Jurkat, Clone E6-1 (cell line): ENCODE measurements at places on chromosomes 2 and 18.

GRCh38 chr2:165192729-165193128 lies 11.1 kb downstream of the SCN3A start:
- DNase-seq = no peak

DNA sequence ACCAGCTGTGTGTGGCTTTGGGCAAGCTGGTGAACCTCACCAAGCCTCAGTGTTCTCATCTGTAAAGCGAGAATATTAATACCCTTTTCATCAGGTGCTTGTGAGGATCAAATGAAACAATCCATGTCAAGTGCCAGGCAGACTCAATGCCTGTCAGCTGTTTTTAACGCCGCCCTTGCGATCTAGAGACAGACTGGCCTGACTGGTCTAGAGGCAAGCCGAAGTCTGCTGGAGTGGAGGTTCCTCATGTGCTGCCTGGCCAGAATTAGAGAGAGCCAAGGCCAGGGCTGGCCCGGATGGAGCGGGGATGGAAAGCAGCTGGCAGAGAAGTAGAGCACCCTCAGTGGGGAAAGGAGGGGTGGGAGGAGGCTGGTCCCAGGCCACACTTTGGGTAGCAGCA lies 74.5 kb upstream of the B3GNT7 start:
- no peak for DNase-seq

DNA sequence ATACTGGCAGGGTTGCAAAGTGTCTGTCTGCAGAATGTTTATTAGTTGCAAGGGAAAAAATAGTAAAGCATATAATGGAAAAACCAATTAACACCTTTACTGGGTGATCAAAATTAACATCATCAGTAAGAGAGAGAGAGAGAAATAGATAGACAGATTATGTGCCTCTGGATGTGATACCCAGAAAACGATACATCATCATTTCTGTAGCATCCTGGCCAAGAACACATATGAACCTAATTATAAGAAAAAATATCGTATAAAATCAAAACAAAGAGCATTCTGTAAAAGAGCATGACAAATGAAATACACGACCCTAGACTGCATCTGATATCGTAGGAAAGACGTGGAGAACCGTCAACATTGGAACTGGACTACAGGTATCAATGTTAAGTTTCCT lies 64.6 kb downstream of the SMC6 start:
- DNase-seq = no peak

DNA sequence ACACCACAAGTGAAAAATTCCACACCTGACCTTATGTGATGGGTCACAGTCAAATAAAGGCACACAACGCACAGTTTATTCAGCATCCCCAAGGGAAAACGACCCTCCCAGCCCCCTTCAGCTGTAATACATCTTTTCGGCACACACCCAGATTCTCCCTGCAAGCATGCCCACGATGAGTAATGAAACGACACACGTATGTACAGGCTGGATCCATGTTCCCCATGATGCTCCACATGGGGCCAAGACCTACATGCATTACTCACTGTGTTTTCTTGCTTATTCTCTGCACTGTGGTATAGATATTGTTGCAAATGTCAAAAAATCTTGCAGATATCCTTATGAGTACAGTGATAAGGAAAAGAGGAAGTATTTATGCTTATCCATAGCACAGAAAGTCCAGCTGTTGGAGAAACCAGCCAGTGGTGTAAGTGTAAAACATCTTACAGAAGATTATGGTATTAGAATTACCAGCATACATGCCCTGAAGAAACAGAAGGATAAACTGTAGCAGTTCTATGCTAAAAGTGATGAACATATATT lies 32.5 kb upstream of the SGPP2 start:
- no peak for DNase-seq

DNA sequence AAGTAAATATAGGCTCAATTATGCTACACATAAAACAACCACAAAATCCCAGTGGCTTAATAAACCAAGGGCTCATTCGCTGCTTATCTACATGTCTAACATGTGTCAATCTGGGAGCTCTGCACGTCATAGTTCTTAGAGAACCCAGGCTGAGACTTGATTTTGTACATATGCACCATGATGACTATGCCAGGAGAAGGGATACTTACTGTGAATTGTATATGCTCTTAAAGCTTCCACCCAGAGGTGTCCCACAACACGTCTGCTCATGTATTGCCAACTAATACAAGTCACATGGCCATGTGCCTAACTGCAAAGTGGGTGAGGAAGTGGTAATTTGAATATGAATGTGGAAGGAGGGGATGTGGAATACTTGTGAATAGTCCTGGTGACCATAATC lies 262.1 kb downstream of the CPS1 start:
- no peak for DNase-seq

DNA sequence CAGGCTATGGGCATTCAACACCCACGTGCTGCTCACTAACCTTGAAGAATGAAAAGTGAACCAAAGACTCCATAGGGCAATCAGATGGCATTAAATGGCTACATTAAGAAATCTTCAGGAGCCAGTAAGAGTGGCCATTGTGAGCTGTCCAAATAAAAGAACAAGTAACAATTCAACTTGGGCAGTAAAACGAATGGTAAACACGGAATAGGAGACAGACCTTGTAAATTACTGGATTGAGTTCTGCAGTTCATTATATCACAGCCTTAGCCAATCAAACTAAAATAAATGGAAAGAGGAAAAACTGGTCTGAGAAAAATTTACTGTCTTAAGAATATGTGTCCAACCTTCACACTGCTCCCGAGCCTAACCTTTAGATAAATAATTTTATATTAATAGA lies 306.5 kb upstream of the ZNF521 start:
- DNase-seq = no peak

DNA sequence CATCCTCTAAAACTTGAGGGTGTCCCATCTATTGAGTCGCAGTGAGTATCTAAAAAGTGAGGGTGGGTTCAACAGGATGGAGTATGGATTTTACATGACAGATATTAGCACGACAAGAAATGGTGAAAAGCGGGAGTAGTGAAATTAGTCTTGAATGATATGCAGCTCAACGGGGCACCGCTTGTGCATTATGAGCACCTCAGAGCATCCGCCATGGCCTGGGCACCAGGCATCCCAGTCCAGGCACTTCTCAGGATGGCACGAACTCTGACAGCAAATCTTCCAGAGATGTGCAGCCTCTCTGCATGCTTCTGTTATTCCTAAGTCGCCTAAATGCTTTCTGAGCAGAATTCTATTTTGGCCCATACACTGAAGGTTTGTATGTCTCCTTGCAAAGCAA lies 57.1 kb downstream of the ZNF516 start:
- no peak for DNase-seq

DNA sequence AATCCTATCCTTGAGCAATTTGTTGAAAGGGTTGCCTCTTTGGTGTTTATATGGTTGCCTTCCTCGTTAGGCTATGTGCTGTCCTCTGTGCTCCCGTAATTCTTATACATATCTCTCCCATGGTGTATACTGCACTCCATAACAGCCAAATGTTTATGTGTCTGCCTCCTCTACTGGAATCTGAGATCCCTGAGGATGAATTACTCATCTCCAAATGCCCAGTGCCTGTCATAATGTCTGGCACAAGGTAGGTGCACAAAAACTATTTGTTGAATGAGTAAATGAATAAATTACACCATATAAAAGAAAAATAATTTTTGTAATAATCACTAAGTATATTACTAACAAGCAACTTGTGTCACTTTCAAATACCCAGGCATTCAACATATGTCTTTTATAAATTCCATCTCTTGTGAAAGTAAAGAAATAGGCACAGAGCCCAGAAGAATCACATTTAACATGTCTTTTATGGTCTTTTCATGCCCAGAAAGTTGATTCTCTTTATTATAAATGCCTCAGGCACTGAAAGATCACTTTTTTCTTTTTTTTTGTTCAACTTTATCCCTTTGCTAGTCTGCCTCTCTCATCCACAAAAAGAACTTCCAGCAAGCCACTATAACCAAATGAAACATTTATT lies 164.9 kb downstream of the CCDC148 start:
- no peak for DNase-seq

DNA sequence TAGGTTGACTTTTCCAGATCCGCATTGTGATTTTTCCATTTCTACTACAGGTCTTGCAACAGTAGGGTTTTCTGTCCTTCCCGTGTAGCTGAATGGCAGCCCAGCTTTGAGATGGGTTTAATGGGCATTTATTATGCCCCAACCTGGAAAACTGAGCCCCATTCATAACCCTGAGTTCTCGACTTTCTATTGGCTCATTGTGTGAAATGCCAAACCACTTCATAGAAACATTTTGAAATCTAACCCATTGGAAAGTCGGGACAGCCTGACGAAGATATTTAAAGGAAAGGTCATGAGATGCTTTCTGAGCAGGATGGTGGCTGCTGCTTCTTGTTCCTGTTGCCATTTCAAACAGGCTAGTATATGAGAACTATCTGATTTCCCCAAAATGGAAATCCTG lies 203.5 kb downstream of the ZFP36L2 start:
- no peak for DNase-seq

DNA sequence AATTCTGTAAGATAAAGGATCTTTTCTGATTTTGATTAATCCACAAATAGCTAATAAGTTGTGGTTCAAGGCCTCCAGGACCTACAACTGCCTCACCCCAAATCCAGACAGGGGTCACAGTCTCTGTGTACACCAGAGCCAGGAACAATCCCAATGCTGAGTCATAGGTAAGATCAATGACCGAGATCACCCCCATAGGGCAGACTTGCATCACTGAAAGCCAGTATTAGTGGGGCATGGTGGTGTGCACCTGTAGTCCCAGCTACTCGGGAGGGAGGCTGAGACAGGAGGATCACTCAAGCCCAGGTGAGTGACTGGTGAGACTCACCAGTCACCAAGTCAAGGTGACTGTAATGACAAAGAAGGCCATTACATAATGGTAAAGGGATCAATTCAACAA lies 12.9 kb downstream of the PARD6G start:
- no peak for DNase-seq

DNA sequence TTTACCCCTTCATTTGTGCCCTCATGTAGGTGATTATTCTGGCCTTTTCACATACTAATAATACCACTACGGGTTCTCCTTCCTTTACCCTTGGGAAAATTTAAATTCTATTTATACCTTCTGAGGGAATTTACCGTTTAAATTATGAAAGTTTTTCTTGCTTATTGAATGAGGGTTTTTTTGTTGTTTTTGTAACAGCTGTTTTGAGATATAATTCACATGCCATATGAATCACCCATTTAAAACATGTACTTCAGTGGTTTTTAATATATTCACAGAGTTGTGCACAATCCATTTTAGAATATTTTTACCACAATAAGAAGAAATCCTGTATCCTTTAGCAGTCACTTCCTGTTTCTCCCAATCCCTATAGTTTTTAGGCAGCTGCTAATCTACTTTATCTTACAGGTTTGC lies 54.7 kb downstream of the EML4 start:
- no peak for DNase-seq

DNA sequence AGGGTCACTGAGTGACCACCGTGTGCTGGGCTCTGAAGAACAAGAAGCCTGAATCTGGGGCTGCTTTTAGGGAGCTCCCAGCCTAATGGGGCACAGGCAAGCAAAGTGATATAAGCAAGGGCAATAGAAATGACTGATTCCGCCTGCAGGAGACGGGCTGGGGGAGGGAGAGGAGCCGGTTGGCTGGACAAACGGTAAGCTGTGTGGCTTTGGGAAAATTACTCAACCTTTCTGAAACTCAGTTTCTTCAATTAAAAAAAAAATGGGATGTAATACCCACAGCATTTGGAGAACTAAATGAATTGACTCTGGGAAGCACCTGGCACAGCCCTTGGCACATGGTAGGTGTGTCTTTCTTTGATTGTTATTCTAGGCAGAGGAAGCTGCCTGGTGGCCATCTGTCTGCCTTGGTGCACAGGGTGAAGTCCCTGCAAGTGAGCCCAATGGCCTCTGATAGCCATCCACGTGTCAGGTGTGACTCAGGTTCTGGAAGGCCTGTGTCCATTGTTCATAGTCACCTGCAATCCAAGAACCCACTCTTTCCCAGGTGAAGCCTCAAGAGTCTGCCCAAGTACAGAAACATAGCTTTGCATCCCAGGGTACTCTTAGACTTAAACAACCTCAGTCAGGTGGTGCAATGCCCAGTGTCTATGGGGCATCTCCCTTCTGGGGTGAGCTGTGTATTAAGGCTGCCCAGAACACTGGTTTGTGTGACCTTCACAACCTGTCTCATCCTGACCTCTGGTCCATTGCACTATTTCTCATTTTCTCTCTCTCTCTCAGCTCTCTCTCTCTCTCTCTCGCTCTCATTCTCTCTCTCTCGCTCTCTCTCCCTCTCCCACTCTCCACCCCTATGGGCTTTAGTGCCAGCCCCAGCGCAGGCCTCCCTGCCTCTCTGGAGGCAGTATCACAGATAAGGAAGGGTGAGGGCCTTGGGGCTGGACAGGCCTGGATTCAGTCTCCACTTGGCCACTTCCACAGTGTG lies 30.0 kb upstream of the NTSR2 start:
- DNase-seq = no peak

- DNase-seq = no peak
Measured at GRCh38 chr2:45965871-45966498, 314.5 kb downstream of the PRKCE start.

DNA sequence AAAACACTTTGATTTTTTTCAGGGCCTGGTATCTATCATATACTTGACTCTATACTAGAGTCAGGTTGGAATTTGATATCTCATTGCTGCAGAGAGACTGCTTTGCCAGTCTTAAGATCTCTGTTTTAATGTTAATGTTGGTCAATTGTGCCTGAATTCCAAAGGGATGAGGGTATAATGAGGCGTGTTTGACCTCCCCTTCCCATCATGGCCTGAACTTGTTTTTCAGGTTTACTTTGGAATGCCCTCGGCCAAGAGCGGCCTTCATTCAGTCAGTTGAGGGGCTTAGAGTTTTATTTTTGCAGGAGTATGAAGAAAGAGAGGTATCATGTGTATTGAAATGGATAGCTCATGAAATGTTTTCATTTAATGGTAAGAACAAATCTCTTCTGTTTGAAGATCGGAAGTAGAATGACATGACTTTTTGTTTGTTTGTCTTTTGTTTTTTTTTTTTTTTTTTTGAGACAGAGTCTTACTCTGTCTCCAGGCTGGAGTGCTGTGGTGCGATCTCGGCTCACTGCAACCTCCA lies 119.0 kb downstream of the KIAA1328 start:
- no peak for DNase-seq

- DNase-seq = no peak
Measured at GRCh38 chr18:26322890-26323653, 96.8 kb downstream of the TAF4B start.

DNA sequence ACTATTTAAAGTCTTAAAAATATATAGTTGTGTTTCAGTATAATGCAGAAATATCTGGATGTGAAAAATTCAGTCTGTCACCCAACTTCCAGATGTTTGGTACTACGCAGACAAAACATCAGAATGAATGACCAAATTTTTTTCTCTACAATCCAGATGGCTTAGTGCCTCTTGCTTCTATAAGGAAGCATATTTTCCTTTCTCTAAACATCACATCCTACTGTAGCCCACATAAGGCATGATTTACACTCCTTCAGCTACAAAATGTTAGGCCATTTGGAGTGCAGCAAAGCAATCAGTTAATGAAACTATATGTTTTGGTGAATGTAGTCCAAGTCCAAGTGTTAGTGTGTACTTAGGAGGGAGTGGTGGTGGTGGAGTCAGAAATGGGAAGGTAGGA lies 162.9 kb upstream of the SIX2 start:
- DNase-seq = no peak

GRCh38 chr2:17892770-17893534 lies 14.5 kb downstream of the KCNS3 start:
- DNase-seq = peak; percentile 14
